ENCODE measurements at places on chromosomes 1 and 21.
A peak's percentile ranks its signal among the peaks of the same experiment; 100 is the strongest.

GRCh38 chr1:18304151-18304869 lies 176.4 kb upstream of the KLHDC7A start:
- no peak for DNase-seq

DNA sequence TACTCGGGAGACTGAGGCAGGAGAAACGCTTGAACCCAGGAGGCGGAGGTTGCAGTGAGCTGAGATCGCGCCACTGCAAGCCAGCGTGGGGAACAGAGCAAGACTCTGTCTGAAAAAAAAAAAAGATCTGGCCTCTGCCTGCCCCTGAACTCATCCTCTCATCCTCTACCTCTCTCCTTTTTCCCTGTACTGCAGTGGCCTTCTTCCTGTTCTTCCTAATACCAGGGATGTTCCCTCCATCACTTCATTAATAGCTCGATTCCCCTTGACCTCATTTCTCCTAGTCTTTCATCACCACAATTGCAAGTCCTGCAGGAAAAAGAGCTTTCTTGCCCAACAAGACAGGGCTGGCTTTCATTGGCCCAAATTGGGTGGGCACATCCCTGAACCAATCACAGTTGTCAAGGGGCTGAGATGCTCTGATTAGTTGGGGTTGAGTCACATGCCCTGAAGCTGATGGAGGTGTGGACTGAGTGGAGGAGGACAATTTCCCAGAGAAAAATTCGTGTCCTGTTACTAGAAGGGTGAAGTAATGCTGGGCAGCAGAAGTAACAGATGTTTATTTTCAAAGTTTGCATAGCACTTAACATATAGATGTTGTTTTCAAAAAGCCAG lies 86.8 kb upstream of the PUM1 start:
- DNase-seq: no peak

DNA sequence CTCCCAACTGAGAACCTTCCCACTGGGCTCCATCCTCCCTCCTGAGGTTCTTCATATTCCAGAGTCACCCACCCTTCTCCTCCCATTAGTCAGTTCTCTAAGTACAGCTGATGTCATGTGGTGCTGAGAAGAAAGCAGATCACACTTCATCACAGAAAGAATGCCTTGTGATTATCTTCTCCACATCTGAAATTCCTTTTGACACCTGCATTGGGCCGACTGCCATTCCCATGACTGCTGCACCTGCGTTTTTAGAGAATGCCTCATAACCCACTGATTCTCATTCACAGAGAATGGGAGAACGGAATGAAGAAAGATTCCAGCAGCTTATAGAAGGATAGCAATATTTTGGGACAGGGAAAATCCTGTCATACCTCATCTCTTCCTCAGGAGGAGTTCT lies 14.3 kb downstream of the LEPR start:
- DNase-seq: no peak

GRCh38 chr1:223253916-223254315 lies 110.1 kb downstream of the SUSD4 start:
- DNase-seq: no peak

GRCh38 chr21:34726627-34727337 lies 58.0 kb downstream of the CLIC6 start:
- DNase-seq: no peak

- DNase-seq: no peak
Observed at GRCh38 chr1:245614476-245614875, 459.7 kb downstream of the KIF26B start.

DNA sequence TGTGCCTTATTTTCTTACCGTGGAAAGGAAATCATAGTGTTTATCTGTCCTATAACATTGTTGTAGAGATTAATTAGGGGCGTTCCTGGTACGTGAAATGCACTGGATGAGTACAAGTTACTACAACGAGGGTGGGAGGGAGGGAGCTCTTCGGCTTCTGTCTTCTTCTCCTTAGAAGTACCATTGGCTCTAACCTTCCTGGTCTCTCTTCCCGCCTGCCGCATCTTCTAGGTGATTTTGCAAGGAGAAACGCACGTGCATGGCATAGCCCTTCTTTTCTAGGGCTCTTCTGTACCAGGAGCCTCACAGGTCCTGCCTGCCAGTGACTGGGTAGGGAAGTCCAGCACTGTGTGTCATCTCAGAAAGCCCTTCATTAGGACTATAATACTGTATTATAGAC lies 16.8 kb downstream of the SH3BP5L start:
- DNase-seq: no peak

GRCh38 chr1:183270541-183271141 lies 84.6 kb downstream of the LAMC2 start:
- no peak for DNase-seq

GRCh38 chr1:64005801-64006200 lies 197.6 kb upstream of the UBE2U start:
- no peak for DNase-seq

DNA sequence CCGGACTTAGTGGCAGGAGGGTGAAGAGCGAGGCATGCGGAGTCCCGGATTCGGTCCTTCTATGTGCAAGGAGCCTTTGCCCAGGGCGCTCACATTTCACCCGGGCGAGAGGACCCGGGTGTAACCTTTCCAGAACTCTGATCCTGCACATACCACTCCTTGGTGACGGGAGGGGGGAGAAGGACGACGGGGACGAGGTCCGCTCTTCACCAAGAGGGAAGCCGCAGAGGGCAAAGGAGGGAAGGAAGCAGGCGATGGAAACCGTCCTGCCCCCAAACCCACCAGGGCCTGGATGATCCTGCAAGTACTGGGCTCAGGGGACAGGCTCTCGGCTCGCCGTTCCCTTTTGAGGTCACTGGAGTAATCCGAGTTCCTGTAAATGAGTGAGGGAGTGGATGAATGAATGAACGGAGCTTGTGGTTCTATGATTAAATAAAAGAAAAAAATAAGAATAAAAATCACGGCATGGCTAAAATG lies 993 bp downstream of the SYPL2 start:
- no peak for DNase-seq

- DNase-seq: peak; percentile 64
Observed at GRCh38 chr1:184036517-184036949, 995 bp downstream of the COLGALT2 start.

DNA sequence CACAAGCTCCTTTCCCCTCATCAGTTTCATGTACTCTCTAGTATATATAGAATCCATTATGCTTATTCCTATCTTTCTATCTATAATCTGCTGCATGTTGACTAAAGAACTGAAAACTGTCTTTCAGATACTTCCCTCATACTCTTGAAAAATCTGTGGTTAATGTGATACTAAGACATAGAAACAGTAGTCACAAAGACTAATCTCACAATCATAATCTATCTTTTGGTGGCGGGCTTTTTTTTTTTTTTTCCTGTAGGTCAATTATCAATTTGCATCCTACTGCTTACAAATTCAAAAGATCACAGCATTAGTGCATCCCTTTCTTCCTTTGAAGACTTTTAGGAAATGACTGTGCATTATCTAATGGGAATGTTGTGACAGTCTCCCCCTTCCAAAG lies 4.7 kb downstream of the UBR4 start:
- no peak for DNase-seq

DNA sequence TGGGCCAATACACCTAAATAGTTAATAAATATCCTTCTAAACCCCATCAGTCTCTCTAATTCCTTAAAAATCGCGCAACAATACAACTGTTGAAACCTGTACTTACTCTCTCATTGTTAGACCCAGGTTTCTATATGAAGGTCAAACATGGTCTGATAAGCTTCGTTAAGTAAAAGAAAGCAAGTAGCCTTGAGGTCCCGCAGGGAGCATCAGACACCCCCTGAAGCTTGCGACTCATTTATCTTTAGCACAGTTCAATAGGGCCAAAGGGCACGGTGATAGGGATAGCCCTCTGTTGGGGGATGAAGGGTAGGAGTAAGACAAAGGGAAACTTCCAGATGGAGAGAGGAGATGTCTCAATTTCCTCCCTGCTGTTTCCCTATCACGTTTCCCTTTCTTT lies 27.3 kb upstream of the THEM4 start:
- no peak for DNase-seq

- no peak for DNase-seq
Observed at GRCh38 chr21:42983103-42983502, 8.7 kb downstream of the PKNOX1 start.

DNA sequence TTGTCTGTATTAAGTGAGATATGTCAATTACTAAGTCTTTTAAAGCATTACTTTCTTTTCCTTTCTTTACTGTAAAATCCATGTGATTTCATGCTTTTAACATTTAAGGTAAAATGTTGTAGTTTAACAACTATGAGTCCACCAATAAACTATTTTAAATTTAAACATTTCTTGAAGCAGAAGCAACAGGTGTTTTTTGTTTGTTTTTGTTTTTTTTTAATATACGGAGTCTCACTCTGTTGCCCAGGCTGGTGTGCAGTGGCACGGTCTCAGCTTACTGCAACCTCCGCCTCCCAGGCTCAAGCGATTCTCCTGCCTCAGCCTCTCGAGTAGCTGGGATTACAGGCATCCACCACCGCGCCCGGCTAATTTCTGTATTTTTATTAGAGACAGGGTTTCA lies 15.6 kb downstream of the AIDA start:
- no peak for DNase-seq

GRCh38 chr1:41823471-41823870 lies 95.3 kb downstream of the HIVEP3 start:
- DNase-seq: no peak

- DNase-seq: peak; percentile 74
Observed at GRCh38 chr1:202571719-202572339, 138.4 kb downstream of the SYT2 start.

DNA sequence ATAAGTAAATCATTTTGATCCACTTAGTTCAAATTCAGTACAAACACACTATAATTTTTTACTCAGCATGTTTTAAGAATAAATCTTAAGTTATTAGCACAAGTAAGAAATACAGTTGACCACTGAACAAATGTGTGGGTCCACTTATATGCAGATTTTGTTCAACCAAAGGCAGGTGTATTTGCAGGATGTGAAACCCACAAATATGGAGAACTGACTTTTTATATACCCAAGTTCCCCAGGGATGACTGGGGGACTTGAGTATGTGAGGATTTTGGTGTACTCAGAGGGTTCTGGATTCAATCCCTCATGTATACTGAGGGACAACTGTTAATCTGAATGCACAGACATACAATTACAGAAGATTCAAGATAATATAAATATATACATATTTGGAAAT lies 25.7 kb upstream of the ERICH3 start:
- DNase-seq: no peak

- DNase-seq: no peak
Observed at GRCh38 chr1:171344473-171344820, 30.5 kb downstream of the FMO4 start.

DNA sequence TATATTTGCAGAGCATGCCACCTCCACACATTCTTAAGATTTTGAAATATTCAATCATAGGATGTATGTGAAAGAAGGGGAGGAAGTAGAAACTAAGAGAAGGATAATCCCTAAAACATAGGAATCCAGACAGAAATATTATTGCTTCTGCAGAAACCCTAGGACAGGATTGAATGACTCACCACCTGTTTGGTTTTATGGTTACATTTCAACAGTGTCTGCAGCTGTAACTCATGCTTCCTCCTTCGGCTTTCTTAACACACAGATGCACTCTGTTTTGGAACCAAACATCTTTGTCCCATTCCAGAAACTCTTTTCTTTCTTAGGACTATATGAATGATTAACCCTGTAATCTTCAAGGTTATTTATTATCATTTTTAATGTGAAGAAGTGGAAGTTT lies 20.7 kb downstream of the RGS7 start:
- DNase-seq: peak; percentile 68

GRCh38 chr1:6824665-6825368 lies 39.6 kb downstream of the CAMTA1 start:
- DNase-seq: no peak

DNA sequence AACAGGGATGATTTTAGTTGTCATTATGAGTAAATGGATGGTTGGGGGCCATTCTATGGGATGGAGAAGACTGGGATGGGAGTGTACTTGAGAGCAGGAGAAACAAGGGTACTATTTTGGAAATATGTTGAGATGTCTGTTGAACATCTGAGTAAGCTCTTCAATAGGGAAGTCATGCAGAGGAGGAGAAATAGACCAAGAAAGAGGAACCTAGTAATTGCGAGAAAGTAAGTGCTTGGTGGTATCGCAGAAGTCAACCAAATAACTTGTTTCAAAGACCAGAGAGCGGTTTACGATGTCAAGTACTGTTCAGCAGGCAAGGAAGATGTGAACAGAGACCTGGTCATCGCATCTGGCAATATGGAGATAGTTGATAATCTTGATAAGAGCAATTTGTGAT lies 22.4 kb upstream of the CHRM3 start:
- no peak for DNase-seq

DNA sequence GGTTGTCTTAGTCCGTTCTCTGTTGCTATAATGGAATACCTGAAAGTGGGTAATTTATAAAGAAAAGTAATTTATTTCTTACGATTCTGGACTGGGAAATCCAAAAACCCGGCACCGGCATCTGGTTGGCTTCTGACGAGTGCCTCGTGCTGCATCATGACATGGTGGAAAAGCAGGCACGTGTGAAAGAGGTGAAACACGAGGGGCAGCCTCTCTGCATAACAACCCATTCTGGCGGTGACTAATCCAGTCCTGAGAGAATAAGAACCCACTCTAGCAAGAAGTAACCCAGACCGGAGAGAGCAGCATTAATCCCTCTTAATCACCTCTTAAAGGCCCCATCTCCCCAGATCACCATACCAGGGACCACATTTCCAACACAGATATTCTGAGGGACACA lies 2.7 kb upstream of the EDEM3 start:
- no peak for DNase-seq

DNA sequence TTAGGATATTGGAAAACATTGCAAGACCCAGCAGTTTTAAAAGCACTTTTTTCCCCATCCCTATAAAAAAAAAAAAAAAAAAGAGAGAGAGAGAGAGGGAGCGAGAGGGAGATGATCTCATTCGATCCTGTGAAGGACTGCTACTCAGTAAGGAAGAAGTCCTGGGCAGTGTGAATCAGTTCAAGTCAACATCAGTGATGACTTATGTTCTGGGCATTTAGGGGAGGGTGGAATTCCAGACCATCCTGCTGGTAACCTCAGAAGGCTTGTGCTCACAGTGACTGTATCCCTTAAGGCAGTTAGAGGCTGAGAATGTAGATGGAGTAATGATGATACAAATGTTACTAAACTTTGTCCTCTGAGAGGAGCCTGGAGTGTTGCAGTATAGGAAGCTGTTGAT lies 151.4 kb downstream of the TGFB2 start:
- peak; percentile 62 for DNase-seq

GRCh38 chr1:160351629-160352028 lies 8.4 kb downstream of the NCSTN start:
- no peak for DNase-seq

DNA sequence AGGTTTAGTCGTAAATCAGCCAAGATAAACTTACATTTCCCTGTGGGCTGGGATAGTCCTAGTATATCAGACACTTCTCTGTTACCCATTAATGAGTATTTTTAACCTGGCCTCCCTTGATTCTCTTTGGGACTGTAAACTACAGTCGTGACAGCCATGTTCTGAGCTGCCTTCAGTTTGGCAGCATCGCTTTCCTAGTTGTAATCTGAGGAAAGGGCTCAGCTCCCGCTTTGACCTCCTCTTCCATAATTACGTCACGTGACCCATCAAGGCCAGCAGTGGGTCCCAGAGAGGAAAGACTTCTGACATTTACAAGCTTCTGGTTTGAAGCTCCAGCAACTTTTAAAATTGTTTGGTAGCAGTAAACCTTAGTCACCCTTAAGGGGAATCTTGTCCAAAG lies 34.6 kb upstream of the MTR start:
- no peak for DNase-seq

GRCh38 chr1:116909512-116910378 lies at the start of gene PTGFRN:
TSS of gene PTGFRN (plus strand) at chr1:116909916. CDS start at chr1:116910204, 288 bp downstream.
- DNase-seq: peak; percentile 44

GRCh38 chr1:220307607-220308006 lies 35.4 kb upstream of the RAB3GAP2 start:
- no peak for DNase-seq

All from DMS53 (cell line).